CD4-positive, CD25-positive, alpha-beta regulatory T cell (primary cell): ENCODE measurements at places on chromosomes 5 and 9. TPM values are rescaled to one million over a fixed set of nuclear protein-coding genes. Genes with fewer than 3 reads are reported as not detected.

The PHF24 gene
- not detected for polyA plus RNA-seq

The CFAP157 gene
- polyA plus RNA-seq = 0.57 TPM

The KIF24 gene
- 0.21 TPM for polyA plus RNA-seq

The RANBP3L gene
- polyA plus RNA-seq = not detected

GRCh38 chr5:170503990-170504596 is at the start of gene KCNIP1:
Gene KCNIP1, plus strand, starts transcription at chr5:170504020.
- H3K27ac ChIP-seq = no peak within 1 kb of the TSS
- H3K4me1 ChIP-seq = no peaks in the 10 kb centered on the region
- H3K4me3 ChIP-seq = no peak within 1 kb of the TSS
- peaks cover 9% of the 10 kb centered on the region for H3K27me3 ChIP-seq

DNA sequence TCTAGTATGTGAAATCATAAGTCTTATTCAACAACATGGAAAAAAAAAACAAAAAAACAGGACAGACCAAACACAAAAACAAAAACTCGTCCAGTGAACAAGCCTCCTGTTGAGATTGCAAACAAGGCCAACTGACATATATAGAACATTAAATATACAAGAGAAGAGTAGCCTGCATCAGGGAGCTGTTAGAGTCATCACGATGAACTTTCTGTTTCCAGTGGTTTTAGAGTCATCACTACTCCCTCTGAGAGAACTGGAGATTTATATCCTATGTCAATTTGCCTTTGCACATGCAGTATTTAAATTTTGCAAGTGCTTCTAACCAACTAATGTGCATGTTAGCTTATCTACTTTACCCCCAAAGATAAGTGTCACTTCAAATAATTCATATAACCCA is 9.9 kb downstream of the SNCAIP start:
- no peaks in the 10 kb centered on the region for H3K27me3 ChIP-seq
- no peak for DNase-seq
- H3K36me3 ChIP-seq = no peaks in the 10 kb centered on the region

- H3K27me3 ChIP-seq = no peaks in the 10 kb centered on the region
- DNase-seq = no peak
- no peaks in the 10 kb centered on the region for H3K4me1 ChIP-seq
- H3K36me3 ChIP-seq = no peaks in the 10 kb centered on the region
These were observed 693 bp upstream of the RGS3 start for GRCh38 chr9:113462781-113463286.

- H3K27ac ChIP-seq = no peak overlapping the region
- no peaks in the 10 kb centered on the region for H3K4me1 ChIP-seq
- H3K27me3 ChIP-seq = no peaks in the 10 kb centered on the region
- DNase-seq = no peak
- no peak overlapping the region for H3K4me3 ChIP-seq
- H3K36me3 ChIP-seq = no peaks in the 10 kb centered on the region
These were observed 102.6 kb downstream of the XRCC4 start for GRCh38 chr5:83179966-83180365.

DNA sequence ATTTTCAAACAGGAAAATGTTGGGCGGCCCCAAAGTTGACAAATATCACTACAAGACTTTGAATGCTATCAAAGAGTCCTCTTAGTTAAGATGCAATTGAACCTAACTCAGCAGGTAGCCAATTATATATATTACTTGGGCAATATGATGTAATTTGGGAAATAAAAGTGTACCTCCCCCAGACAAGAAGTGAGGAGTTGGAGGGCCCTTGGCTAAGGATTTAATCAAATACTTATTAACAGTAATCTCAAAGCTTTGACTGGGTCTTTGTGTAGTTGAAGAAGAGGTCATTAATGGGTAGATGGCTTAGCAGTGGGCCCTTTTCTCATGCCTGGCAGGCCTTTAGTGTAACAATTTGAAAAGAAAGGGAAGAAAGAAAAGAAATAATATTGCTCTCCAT is 599.0 kb downstream of the CSNK1G3 start:
- no peak overlapping the region for H3K4me3 ChIP-seq
- no peak for DNase-seq
- no peak overlapping the region for H3K27ac ChIP-seq
- H3K36me3 ChIP-seq = no peaks in the 10 kb centered on the region
